Astrocyte (in vitro differentiated cells and primary cell): ENCODE measurements at places on chromosomes 5 and 9. TPM values are rescaled to one million over a fixed set of nuclear protein-coding genes. Genes with fewer than 3 reads are reported as not detected.

LHX3 gene
- not detected in 2 replicates for total RNA-seq

PCDHGA4 gene
- total RNA-seq, result 0.48 and 0.50 TPM in 2 replicates

GRCh38 chr5:179255527-179256327 is 89.5 kb downstream of the ADAMTS2 start:
- no peak for DNase-seq

GRCh38 chr9:76353280-76353679 is 40.9 kb downstream of the RFK start:
- peak; percentile 53 for DNase-seq

GRCh38 chr9:84027201-84027600 is 46.6 kb downstream of the RMI1 start:
- DNase-seq, result no peak

DNA sequence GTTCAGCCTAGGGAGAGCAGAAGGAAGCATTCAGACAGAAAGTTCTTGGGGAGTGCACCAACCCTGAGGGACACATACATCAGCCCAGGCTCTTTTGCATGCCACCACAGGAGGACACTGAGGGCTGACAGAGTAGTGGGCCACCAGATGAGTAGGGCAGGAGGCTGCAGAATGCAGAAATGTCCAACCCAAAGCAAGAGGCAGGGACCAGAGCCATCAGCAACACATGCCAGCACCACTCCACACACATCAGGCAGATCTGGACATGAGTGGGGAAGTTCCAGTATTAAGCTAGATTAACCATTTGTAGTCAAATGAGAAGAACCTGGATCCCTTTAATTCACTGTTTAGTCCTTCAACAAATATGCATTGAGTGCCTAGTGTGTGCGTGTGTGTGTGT is 35.7 kb upstream of the OTULINL start:
- no peak for DNase-seq

DNA sequence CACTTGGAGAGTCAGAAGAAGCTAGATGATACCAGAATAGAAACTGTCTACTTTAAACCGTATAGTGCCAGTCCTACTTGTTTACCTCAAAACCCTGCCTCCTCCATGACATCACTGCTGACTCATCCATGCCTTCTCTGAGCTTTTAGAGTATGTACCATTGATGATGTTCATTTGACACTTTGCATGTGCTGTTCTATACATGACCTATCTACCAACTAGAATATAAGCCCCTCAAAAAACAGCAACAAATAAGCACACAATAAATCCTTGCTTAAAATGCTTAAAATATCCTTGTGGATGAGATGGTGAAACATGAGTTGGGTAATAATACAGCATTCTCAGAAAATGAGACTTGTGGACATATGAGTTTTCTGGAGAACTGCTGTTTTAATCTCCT is 2.6 kb downstream of the CTNNAL1 start:
- DNase-seq, result peak; percentile 76

DNA sequence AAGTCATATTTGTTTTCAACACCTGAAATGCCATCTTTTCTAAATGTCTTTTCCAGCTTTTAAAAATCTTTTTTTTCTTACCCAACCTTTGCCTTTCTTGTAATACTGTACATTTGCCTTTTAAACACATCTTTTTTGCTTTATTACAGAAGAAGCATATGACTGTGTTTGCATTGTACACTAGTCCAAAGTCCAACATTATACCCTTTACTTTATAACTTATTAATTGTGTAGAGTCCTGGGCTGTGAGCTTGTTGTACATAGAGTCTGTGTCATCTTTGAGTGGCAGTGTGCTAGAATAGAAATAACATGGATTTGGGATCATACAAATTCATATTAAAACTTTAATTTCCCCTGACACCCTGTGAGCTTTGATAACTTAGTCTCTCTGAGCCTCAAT is 23.7 kb downstream of the CWC27 start:
- no peak for DNase-seq

DNA sequence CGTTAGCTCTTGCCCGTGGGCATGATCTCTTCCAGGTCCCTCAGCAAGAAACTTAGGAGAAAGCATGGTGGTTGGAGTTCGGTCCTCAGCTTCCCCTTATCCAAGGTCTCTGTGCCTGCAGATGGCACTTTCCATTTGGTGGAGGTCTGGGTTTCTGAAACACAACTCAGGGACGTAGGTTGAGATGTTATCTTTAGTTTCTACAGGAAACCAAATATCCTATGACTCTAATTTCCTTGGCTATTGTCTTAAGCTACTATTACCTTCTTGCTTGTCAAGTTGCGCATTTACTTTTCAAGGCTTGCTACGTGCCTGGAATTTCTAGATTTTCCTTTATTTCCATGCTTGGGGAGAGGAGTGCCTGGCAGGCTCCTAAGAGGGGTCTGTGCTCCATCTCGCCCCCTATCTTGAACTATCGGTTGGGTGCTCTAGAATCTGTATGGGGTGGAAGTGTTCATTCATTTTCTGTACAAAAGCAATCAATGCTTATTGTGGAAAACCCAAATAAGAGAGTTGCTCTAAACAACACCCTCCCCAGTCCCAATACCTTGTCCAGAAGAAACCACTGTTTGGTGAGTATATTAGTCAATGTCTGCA is 32.9 kb upstream of the KCNIP1 start:
- no peak for DNase-seq

GRCh38 chr5:107772418-107773310 is 101.9 kb upstream of the EFNA5 start:
- no peak for DNase-seq

DNA sequence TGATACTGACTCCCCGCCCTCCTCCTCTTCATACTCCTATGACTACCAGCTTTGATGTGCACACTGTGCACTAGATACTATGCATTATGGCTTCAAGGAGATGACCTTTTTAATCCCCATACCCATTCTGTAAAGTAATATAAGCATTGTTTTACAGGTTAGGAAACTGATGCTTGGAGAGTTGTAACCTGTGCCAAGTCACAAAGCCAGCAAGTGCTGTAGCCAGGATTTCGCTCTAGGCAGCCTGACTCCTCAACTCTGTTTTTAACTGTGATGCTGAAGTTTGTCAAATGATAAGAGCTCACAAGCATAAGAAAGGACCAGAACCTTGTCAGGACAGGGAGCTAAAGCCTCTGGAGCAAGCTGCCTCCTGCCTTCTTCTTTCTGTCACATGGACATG is 461.3 kb downstream of the TMEM232 start:
- no peak for DNase-seq

GRCh38 chr9:124312290-124313265 is 54.8 kb downstream of the NEK6 start:
- DNase-seq, result no peak

DNA sequence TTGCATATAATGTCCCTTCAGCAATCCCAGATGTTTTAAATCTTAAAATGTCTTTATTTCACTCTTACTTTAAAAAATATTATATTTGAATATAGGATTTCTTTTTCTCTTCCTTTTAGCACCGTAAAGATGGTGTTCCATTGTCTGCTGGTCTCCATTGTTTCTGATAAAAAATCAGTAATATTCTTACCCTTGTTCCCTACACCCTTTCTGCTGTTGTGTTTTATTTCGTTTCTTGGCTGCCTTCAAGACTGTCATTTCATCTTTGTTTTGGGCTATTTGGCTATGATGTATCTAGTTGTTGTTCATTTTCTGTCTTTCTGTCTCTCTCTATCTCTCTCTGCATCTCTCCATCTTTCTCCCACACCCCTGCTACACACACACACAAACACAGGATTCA is 197.9 kb downstream of the IRX2 start:
- DNase-seq, result no peak
